ENCODE measurements at places on chromosomes 7 and 10. TPM values are rescaled to one million over a fixed set of nuclear protein-coding genes. Genes with fewer than 3 reads are reported as not detected.

The C10orf67 gene
- total RNA-seq: 0.53 TPM

The ARHGAP22 gene
- 27.6 TPM for total RNA-seq

The EN2 gene
- not detected for total RNA-seq

The AKR1C8 gene
- total RNA-seq: not detected

The C10orf105 gene
- total RNA-seq: not detected

The ATRNL1 gene
- under 0.01 TPM for total RNA-seq

The CRYGN gene
- not detected for total RNA-seq

Data from myometrial cell (primary cell).